ENCODE measurements at places on chromosomes 13 and 19.
A peak's percentile ranks its signal among the peaks of the same experiment; 100 is the strongest.

DNA sequence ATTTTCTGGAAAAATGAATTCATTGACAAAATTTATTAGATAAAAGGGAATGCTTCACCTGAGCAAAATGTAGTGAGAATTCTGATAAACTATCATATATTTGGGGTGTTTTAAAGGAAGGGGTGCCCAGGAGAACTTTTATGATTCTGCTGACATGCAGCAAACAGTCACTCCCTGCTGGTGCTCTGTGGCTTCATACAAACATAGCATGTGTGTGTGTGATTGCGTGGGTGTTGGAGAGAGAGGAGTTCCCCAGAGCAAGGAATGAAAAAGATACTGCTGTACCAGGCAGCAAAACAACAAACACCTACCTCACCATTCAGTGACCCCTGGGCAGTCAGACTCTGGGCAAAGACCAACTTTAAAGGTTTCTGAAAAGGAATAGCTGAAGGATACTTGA lies 546.7 kb downstream of the RFC3 start:
- no peak for DNase-seq

DNA sequence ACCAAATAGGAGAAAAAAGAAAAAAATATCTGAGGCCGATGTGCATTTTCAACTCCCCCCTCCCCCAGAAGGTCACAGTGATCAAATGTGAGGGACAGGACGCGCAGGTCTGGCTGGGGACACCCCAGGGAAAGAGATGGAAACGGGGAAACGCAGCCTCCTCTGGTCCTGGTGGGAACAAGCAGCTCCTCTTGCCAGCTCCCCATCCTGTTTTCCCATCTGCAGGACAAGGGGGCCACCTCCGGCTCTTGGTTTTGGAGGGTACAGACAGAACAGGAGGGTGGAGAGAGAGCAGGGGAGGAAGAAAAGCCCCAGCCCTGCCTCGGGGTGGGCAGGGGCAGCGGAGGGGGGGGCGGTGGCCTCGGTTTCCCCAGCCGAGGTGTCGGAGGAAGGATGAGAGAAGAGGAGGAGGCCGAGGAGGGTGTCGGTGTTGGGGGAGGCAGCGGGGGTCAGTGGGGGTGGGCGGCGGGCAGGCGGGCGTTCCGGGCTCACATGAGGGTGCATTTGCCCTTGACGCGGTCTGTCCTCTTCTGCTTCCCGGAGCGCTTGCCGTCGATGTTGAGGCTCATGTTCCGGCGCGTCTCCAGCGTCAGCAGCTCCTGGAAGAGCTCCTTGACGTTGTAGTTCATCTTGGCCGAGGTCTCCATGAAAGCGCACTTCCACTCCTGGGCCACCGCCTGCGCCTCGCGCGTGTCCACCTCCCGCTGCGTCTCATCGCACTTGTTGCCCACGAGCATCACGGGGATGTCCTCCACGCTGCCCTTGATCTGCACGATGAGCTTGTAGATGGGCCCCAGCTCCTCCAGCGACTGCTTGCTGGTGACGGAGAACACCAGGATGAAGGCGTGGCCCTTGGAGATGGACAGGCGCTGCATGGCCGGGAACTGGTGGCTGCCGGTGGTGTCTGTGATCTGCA lies 4.2 kb downstream of the DIRAS1 start:
- no peak for DNase-seq

- no peak for DNase-seq
Observed at GRCh38 chr19:1153891-1154730, 20.0 kb downstream of the SBNO2 start.

GRCh38 chr13:104485571-104485970 lies 1419.4 kb upstream of the SLC10A2 start:
- no peak for DNase-seq

DNA sequence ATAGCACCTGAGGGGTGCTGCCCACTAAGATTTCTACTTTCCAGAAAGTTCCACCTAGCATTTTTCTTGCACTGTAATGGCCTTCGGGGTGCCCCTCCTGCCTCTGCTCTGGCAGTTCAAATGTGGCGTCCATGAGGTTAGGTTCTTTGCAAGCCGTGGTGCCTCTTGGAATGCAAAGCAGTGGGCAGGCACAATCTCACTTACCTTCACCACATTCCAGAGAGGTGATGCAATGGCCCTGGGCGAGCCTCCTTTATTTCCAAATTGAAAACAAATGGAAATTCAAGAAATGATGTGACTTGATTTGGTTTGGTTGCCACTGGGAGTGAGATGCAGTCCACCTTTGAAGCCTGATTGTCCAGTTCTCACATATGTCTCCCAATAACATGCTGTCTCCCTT lies 46.9 kb downstream of the FGF9 start:
- no peak for DNase-seq

- DNase-seq, result peak; percentile 62
Observed at GRCh38 chr19:57559008-57559403, 657 bp downstream of the ZNF550 start.

DNA sequence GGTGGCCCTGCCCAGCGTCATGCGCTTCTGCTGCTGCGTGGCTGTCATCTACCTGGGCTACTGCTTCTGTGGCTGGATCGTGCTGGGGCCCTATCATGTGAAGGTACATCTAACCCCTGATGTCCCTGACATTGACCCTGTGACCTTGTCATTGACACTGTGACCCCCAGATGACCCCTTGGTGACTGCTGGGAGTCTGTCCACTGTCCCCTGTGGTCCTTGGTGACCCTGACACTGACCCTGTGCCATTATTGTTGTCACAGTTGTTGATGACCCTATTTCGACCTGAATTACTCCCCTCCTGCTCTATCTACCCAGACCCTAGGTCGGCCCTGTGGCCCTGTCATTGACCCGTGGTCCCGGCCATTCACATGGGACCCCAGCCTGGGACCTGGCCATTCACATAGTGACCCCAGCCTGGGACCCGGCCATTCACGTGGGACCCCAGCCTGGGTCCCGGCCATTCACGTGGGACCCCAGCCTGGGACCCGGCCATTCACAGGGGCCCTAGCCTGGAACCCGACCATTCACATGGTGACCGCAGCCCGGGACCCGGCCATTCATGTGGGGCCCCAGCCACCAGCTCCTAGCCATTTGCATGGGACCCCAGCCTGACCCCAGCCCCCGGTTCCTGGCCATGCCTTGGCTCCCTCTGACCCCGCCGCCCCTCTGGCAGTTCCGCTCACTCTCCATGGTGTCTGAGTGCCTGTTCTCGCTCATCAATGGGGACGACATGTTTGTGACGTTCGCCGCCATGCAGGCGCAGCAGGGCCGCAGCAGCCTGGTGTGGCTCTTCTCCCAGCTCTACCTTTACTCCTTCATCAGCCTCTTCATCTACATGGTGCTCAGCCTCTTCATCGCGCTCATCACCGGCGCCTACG lies 5.7 kb upstream of the PNPLA6 start:
- no peak for DNase-seq

DNA sequence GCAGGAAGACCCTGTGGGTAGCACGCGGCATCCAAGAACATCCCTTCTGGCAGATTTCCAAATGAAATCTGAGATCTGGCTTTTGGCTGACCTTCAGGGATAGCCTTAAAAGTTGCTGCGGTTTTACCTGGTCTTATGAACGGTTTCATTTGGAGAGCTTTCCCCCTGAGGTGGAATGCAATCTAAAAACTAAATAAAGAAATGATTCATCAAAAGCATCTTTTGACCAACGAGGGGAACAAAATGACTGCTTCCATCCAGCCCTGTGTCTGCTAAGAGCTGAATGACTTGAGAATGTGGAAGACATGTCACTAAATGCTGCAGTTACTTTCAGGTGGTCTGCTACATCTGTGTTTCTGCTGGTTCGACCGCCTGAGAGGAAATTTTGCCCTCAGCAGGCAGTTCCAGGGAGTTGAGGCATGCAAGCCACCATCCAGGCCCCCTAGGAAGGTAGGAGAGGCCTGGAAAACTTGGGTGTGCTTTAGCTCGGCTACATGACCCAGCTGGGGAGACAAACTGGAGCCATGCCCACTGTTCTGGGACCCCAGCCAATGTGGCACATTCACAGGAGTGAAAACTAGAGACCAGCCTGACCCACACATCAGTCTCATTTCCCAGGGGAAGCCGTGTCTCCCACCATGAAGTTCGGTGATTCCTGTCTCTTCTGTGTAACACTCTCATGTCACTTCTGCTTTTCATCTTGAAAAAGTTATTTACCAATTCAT lies 175.1 kb upstream of the KL start:
- DNase-seq, result no peak

- DNase-seq, result no peak
Observed at GRCh38 chr13:50762969-50763567, 80.4 kb downstream of the DLEU7 start.

DNA sequence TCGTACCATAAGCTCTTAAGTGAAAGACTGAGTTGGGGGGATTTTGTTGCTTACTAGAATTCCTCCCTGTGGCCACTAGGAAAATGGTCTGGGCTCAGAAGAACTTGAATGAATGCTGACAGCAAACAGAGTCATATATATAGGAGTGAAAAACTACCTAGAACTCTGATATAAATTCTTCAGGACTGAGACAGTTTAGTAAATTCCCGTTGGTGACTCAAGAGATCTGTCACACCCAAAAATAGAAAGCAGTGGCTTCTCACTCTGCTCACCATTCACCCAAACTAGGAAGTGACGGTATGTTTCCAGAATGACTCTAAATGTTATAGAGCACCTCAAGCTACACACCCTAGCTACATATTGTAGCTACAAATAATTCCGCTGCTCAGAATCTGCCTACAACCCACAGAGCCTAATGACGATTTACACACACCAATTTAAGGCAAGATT lies 116.2 kb downstream of the TBC1D4 start:
- no peak for DNase-seq

DNA sequence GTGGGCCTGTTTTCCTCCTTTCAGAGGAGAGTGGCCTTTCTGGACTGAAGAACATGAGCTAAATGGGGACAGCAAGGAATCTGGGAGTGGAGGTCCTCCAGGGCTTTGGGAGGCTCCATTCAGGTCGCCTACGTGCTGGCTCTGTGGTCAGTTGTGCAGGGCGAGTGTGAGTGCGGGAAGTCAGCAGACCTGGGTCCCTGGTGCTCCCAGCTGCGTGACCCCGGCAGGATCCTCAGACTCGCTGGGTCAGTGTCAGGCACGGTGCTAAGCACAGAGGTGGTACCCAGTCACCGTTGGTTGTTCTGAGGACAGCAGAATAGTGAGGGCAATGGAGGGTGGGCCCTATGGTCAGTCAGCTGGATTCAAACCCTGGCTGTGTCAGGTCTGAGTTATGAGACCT lies 85.8 kb downstream of the SIPA1L3 start:
- DNase-seq, result no peak

DNA sequence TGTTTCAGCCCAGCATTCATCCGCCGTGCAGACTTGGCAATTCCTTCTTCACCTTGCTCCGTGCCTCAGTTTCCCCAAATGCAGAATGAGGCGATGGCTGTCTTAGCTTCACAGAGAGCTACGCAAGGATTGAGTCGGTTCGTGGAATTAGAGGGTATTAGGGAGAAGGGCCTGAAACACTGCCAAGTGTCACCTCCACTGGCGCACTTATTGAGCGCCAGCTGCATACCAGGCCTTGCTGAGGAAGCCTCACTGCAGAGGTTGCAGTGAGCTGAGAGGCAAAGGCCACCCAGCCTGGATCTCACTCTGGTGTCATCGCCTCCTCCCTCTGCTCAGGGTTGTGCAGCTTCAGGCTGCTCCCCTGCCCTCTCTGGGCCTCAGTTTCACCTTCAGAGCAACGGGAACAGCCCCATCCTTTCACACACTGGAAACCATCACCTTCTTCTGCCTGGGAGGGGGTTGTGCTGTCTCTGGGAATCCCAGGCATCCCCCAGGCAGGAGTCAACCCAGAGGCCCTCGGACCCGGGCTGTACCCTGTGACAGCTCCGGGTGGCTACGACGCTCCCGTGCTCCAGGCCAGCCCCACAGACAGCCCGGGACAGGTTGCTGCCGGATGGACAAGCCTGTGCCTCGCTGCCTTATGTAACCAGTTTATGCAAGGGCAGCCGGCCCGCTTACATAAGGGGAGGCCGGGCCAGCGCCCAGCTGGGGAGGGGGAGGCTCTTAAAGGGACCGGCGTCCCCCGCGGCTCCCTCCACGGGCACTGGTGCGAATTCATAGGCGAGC lies 31.9 kb downstream of the NFIC start:
- no peak for DNase-seq

GRCh38 chr19:10074153-10074552 lies 12.0 kb upstream of the SHFL start:
- peak; percentile 73 for DNase-seq

GRCh38 chr19:6599866-6600454 lies 9.0 kb upstream of the CD70 start:
- DNase-seq, result no peak

- peak; percentile 52 for DNase-seq
Observed at GRCh38 chr19:45496349-45496953, 396 bp downstream of the RTN2 start.

DNA sequence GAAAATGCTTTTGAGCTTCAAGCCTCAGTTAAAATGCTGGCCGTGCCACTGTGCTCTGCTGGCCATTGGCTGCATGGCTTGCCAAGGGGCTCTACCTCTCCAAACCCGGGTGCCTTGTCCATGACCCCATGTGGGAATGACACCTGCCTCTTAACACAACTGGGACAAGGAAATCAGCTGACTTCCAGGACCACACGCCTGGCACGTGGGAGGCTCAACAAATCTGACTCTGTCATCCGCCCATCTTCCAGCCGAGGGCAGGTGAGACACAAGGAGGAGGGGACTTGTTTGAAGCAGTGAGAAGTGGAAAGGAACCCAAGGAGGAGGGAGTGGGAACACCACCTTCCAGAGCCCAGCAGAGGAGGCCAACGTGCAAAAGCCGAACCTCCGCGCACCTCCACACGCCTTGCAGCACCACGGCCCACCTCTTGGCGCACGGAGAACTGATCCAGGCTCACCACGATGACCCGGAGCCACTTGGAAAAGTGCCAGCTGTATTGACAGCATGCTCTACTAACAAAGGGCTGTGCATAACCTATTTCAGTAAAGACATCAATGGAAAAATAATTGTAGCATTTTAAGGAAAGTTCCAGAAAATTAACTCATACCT lies 38.3 kb downstream of the COL4A1 start:
- DNase-seq, result no peak

GRCh38 chr19:7729831-7730285 lies 2.1 kb downstream of the CLEC4G start:
- DNase-seq, result no peak

- DNase-seq, result no peak
Observed at GRCh38 chr19:7844951-7845350, 14.9 kb downstream of the EVI5L start.

- no peak for DNase-seq
Observed at GRCh38 chr13:103277959-103278694, 211.9 kb upstream of the SLC10A2 start.

GRCh38 chr13:70613295-70613694 lies 505.0 kb upstream of the KLHL1 start:
- peak; percentile 27 for DNase-seq

DNA sequence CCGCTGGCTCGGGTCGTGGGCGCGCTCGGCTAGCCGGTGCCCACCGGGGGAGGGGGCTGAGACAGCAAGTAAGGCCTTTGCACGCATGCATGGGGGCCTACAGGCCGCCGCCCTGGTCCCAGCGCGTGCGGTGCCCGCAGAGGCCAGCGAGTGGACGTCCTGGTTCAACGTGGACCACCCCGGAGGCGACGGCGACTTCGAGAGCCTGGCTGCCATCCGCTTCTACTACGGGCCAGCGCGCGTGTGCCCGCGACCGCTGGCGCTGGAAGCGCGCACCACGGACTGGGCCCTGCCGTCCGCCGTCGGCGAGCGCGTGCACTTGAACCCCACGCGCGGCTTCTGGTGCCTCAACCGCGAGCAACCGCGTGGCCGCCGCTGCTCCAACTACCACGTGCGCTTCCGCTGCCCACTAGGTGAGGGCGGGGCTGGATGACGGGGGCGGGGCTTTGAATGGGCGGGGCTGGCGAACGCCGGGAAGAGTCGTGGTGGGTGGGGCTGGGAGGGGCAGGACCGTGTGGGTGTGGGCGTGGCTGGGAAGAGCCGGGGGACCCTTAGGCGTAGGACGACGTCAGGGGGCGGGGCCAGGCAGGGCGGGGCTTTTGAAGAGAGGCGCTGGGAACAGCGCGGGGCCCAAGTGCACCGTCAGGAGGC lies 2.1 kb downstream of the CILP2 start:
- DNase-seq, result peak; percentile 93

All from hematopoietic multipotent progenitor cell treated with erythropoietin and hydrocortisone succinate and interleukin-3 and kit ligand, for 6 days (in vitro differentiated cells).